ENCODE measurements at places on chromosomes 7 and 10. TPM values are rescaled to one million over a fixed set of nuclear protein-coding genes. Genes with fewer than 3 reads are reported as not detected.

Gene BUB3
- 271 TPM for total RNA-seq

Gene TSPAN13
- total RNA-seq: 19.4 TPM

Gene MYOZ1
- total RNA-seq: 0.19 TPM

Gene SFR1
- 14.4 TPM for total RNA-seq

Gene OR13A1
- not detected for total RNA-seq

Gene NEUROD6
- not detected for total RNA-seq

Gene PRSS37
- total RNA-seq: not detected

Gene PLXDC2
- total RNA-seq: 1.2 TPM

Gene CHPF2
- 69.0 TPM for total RNA-seq

Gene SRPK2
- total RNA-seq: 47.9 TPM

Gene ADAMTS14
- 4.2 TPM for total RNA-seq

Gene TUBB8
- not detected for total RNA-seq

Gene GALNT17
- not detected for total RNA-seq

Gene CTAGE8
- 0.19 TPM for total RNA-seq

Gene ZNF804B
- not detected for total RNA-seq

Gene CABCOCO1
- total RNA-seq: not detected

Gene DRGX
- not detected for total RNA-seq

Gene FGF8
- total RNA-seq: 0.19 TPM

Gene PRSS2
- total RNA-seq: not detected

Gene COL28A1
- under 0.01 TPM for total RNA-seq

Gene EPHB4
- 40.9 TPM for total RNA-seq

Gene THSD7A
- 0.58 TPM for total RNA-seq

Gene TACR2
- 0.19 TPM for total RNA-seq

Gene SFTPD
- total RNA-seq: not detected

Gene AGMO
- total RNA-seq: 6.2 TPM

Gene PLEKHS1
- total RNA-seq: not detected

Gene SLC29A3
- total RNA-seq: 1.7 TPM

Gene WDFY4
- not detected for total RNA-seq

Gene HOXA10
- total RNA-seq: not detected

Gene MBL2
- not detected for total RNA-seq

Gene CC2D2B
- total RNA-seq: under 0.01 TPM

Gene VENTX
- not detected for total RNA-seq

Gene MSMB
- total RNA-seq: not detected

Gene PRKAR2B
- total RNA-seq: 1.3 TPM

Gene DCLRE1A
- total RNA-seq: 6.7 TPM

Gene IFIT1B
- total RNA-seq: not detected

Gene CPVL
- 0.58 TPM for total RNA-seq

Gene R3HCC1L
- total RNA-seq: 12.5 TPM

Gene HOXA11
- total RNA-seq: under 0.01 TPM

Gene C1QL3
- total RNA-seq: not detected

Gene CRYGN
- total RNA-seq: 0.56 TPM
